Myocyte (in vitro differentiated cells): ENCODE measurements at places on chromosomes 7 and 10. TPM values are rescaled to one million over a fixed set of nuclear protein-coding genes. Genes with fewer than 3 reads are reported as not detected.

The LEP gene
- not detected in 2 replicates for total RNA-seq

The GJD4 gene
- 10.6 and 13.9 TPM in 2 replicates for total RNA-seq

The TMEM229A gene
- not detected in 2 replicates for total RNA-seq

GRCh38 chr10:43047288-43047970, 29.4 kb upstream of the RET start:
- no peak for DNase-seq

DNA sequence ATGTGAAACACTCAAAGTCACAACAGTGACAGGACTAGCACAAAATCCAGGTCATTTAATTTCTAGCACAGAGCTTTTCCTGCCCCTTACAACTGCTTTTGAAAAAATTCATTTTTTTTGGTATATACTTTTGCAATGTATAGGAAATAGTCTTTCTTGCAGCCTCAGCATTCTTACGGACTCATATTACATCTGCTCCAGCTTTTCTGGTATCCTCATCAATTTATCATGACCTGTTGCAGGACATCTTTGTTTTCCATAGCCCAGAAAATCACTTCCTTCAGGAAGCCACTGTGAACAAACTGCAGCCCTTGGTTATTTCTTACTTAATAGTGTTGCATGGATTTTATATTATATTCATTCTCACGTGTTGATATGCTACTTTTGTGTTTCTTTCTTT, 347.9 kb upstream of the MTPN start:
- DNase-seq: no peak

GRCh38 chr10:42953684-42954674, 122.9 kb upstream of the RET start:
- DNase-seq: no peak
